ENCODE measurements at places on chromosomes 1 and 21. TPM values are rescaled to one million over a fixed set of nuclear protein-coding genes. Genes with fewer than 3 reads are reported as not detected.

SYPL2 gene
- total RNA-seq = not detected

LCE1C gene
- not detected for total RNA-seq

MYBPHL gene
- not detected for total RNA-seq

SLC9C2 gene
- not detected for total RNA-seq

FCRL6 gene
- not detected for total RNA-seq

RNU1-1 gene
- 3,526 TPM for total RNA-seq

ATP1A1 gene
- total RNA-seq = 139 TPM

ADAMTS4 gene
- not detected for total RNA-seq

FLG2 gene
- not detected for total RNA-seq

TEX38 gene
- total RNA-seq = not detected

FOXD3 gene
- not detected for total RNA-seq

TMEM82 gene
- total RNA-seq = not detected

OTUD7B gene
- 4.3 TPM for total RNA-seq

TAS1R1 gene
- total RNA-seq = not detected

FNDC10 gene
- total RNA-seq = 0.46 TPM

USP16 gene
- 54.6 TPM for total RNA-seq

LHX8 gene
- total RNA-seq = not detected

NR1I3 gene
- total RNA-seq = 0.15 TPM

KRTAP19-1 gene
- total RNA-seq = not detected

STK40 gene
- 62.7 TPM for total RNA-seq

Data from activated B cell treated with CpG ODN at 0.5 μM for 24 hours (primary cell).